ENCODE measurements at places on chromosomes 7 and 10.

DNA sequence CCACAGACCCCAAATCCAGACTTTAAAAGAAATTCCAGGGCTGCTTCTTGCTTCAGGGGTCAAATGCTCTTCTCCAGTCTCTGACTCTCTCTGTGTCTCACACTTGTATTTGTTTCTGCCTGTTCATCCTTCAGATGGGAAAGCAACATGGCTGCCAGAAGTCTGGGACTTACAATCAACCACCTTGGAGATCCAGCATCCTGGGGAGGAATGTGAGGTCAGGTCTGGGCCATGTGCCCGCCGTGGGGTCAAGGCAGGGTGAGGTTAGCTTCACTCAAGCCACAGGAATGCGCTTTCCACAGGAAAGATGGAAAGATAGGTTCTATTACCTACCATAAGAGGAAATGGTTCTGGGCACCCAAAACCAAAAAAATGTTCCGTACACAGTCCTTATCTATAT, 34.3 kb upstream of the NPVF start:
- DNase-seq = no peak

- DNase-seq = no peak
Observed at GRCh38 chr10:130747946-130748345, 563.6 kb downstream of the TCERG1L start.

DNA sequence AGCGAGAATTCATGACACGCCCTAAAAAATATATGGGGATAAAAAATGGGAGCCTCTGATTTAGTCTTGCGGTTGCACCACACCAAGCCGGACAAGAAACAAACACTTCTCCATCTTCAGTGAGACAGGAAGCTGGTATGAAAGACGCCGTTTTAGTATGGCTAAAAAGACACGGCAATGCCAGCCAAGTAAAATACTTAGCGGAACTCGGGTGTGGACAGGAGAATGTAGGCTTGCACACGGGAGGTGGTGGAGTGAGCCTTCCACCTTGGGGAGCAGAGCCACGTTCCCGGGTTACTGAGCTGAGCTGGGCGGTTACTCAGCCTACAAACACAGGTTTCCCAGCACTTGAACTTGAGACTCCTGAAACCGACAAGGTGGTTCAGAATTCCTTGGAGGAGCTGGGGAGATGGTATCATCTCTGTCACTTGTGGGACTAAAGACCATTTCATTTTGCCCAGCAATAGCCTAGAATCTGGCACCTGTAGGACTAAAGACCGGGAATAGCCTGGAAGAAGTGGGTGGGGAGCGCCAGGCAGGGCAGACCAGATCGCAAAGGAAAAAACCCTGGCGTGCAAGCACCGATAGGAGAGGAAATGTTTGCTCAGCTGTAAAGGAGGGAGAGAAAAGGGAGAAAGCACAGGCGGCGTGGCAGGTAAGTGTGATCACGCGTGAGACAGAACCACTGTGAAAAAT, 34.8 kb upstream of the SEPHS1 start:
- DNase-seq = no peak

DNA sequence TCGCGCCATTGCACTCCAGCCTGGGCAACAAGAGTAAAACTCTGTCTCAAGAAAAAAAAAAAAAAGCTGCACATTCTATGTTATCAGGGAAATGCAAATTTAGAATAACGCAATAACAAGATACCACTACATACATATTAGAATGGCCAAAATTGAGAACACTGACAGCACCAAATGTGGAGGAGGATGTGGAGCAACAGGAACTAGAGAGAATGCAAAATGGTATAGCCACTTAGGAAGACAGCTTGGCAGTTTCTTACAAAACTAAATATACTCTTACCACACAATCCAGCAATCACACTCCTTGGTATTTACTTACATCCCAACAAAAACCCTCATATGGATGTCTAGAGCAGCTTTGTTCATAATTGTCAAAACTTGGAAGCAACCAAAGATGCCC, 76.8 kb downstream of the ALOX5 start:
- no peak for DNase-seq

GRCh38 chr10:11095374-11095801, 77.7 kb downstream of the CELF2 start:
- DNase-seq = no peak
